ENCODE measurements at places on chromosomes 13 and 19.
A peak's percentile ranks its signal among the peaks of the same experiment; 100 is the strongest.

DNA sequence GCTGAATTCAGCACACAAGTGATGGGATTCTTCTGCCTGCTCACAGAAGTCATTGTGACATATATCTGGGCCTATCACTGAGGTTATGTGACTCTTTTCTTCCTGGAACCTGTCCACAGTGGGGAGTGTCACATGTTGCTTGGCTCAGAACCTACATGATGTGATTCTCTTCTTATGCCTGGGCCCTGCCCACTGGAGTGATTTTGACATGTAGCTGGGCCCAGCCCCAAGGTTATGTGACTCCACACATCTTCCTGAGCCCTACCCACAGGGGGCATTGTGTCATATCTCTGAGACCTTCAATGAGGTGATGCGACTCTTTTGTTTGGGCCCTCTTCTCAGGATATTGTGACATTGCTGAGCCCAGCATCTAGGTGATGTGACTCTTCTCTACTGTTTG is 17.4 kb upstream of the ZNF429 start:
- DNase-seq = no peak

DNA sequence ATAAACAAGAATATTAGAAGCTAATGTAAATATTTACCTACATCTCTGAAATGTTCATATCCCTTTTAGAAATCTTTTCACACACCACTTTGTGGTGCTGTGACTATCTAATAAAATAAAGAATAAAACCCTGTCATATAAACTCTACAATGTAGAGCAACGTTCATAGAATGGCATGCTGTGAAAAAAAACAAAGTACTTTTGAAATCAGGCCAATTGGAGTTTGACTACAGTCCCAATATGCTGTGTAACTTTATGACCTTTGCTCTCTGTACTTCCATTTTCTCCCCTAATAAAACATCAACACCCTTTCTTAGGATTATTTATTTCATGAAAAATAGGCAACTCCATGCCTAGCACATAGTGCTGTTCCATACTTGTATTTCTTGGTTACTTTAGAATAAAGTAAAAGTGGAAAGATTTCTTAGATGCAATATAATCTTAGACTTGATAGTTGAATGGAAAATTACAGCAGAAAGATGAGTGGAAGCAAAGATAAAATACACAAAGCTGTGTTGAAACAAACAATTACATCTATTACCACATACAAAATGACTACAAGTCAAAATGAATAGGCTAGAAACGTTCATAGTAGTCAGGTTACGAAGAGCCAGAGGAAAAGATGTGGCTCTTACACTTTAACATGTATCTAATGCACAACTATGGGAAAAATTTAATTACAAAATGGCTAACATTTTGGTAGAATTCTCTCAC is 613.2 kb upstream of the SLITRK5 start:
- no peak for DNase-seq

DNA sequence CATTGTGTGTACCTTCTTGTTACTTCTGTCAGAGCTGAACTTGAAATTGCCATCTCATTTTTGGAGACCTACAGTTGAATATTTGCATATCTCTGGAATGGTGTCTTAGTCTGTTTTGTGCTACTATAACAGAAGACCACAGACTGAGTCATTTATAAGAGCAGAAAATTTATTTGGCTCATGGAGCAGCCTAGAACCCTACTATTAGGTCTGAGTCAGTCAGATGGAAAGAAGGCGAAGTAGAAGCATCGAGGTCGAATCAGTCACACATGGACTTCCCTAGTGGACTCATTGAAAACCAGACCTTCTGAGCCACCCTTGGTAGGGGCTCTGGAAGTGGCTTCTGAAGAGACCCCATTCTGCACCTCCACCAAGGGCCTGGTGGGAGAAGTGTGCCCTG is 33.9 kb upstream of the TPT1 start:
- DNase-seq = no peak

DNA sequence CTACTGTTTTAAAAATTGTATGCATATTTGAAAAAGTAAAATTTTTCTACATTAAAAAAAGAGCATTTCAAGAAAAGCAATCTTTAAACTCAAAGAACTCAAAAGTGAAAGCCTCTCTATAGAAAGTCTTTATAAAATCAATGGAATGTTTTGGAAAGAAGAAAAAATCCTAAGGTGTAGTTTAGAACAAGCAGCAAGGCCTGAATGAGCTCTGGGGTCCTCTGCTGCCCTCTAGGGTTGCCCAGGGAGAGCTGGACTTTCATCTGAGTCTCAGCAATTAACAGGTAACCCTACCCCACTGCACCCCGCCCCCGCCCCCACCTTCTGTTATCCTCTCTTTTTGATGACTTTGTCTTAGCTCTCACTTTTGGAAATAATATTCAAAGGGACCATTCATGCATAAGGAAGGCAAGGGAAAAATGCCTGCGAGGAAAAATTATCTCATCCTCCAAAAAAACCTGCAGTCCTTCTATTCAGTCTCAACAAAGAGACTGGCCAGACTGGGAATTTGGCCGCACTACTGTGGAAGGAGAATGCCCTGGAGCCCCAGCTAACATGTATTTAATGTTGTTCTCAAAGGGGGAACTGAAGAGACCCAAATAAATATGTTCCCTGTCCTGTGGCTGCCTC is 24.1 kb downstream of the SLC25A30 start:
- peak; percentile 41 for DNase-seq

- DNase-seq = no peak
Measured at GRCh38 chr13:109684084-109684823, 102.1 kb downstream of the IRS2 start.

DNA sequence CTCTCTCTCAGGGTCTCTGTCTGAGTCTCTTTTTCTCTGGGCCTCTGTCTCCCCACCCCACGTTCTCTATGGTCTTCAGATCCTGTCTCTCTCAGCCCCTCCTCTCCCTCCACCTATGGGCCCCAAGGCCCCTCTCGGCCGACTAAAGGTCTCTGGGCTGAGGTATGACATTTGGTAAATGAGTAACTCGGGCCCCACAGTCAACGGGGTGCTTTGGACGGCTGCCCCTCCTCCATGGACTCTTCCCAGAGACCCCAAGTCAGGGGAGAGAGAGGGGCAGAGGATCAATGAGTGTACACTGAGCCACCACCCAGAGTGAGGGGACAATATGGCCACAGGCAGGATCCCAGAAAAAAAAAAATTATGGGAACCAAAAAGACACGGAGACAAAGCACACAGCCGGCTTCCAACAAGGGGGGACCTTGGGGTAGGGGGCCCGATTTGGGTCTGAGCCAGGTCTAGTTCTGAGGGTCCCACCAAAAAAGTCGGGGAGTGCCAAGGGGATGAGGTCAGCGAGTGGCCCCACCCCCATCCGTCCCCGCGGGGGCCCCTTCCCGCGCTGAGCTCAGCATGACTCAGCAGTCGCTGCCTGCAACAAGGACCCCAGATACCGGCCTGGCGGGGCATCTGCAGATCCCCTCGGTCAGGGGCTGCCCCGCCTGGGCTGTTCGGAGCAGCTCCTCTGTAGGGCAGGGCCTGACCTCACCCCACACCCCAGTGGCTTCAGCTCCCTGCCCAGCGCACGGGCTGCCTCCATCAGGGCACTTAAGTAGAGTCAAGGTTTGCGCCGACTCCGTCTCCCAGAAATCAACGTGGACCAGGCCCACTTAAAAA is 1.5 kb upstream of the FTL start:
- DNase-seq = peak; percentile 84

- DNase-seq = no peak
Measured at GRCh38 chr19:47264629-47265028, 8.3 kb downstream of the CCDC9 start.

All from left ventricle myocardium superior (tissue), 1 donor.